ENCODE measurements at places on chromosomes 6 and 20.
A peak's percentile ranks its signal among the peaks of the same experiment; 100 is the strongest.

DNA sequence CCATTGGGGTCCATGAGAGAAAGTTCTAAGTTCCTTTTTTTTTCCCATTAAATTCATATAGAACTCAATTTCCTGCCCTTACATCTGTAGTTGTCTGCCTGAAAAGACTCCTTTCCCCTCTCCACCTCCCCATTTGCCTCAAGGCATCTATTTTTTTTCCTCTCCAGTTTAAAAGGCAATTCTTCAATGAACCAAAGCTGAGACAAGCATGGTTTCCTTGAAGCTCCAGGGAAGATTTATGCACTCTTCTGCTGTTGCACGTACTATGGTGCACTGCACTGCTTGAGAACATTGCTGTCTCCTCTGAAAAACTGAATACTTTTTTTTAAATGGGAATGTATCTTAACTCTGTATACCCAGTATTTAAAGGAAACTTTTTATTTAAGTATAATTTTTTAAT is 465.2 kb downstream of the CD83 start:
- no peak for DNase-seq

- DNase-seq = no peak
Observed at GRCh38 chr6:17910189-17910588, 77.2 kb downstream of the KIF13A start.

DNA sequence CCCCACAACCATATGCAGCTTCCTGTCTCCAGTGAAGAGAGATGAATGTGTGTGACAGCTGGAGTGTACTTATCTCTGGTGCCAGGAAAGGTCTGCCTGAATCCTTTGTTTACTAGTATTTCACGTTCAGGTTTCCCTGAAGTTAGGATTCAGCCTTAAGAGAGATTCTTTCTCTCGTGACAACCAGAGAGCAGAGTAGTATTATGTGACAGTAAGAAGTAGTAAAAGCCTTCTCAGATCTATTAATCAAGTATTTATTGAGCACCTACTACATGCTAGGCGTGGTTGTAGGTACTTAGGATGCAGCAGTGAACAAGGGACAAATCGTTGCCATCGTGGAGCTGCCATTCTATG is 949 bp downstream of the KIFC1 start:
- DNase-seq = no peak

DNA sequence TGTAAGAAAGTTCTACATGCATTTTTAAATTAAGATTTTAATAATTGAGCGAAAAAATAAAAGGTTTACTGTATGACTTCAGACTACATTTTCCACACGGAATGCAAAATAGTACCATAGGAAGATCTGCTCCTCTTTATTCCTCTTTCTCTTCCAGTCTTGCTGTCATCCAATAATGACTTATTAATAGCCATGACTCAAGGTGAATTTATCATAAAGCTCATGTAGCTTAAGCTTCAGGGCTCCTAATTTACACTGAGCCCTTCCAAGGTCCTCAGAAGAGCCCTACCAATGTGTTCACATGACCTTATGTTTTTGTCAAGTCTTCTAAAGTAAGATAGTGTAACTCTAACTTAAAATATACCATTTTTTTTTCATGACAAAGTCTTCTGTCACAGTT is 510.1 kb downstream of the PHF3 start:
- DNase-seq = no peak

DNA sequence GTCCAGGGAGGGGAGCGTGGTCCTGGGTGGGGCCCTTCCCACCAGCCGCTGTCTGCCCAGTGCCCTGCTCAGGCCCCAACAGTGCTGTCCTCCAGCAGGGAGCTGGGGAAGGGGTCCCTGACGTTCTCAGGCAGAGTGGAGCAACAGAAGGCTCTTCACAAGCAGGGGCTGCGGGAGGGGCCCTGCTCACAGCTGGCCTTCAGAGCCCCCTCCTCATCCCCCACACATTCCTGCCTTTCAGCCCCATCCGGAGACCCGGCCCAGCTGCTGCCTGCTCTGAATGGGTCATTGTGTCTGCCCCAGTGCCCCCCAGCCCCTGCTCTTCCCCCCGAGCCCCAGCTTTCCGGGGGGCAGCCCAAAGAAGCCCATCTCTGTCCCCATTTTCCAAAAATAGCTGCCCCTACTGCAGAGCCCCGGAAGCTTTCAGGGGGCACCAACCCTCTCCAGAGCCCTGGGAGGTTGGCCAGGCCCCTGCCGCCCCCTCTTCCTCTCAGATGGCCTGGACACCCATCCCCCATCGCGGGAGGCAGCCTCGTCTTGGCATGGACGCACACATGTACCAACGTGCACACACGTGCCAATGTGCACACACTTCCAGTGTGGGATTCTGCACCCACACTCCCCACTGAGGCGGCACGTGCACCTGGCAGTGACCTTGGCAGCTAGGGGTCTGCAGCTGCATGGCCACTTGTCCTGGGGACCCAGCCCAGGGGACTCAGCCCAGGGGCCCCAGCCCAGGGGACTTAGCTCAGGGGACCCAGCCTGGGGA is 3.7 kb downstream of the COL20A1 start:
- no peak for DNase-seq

GRCh38 chr20:50085481-50086365 is 27.2 kb downstream of the UBE2V1 start:
- DNase-seq = no peak

DNA sequence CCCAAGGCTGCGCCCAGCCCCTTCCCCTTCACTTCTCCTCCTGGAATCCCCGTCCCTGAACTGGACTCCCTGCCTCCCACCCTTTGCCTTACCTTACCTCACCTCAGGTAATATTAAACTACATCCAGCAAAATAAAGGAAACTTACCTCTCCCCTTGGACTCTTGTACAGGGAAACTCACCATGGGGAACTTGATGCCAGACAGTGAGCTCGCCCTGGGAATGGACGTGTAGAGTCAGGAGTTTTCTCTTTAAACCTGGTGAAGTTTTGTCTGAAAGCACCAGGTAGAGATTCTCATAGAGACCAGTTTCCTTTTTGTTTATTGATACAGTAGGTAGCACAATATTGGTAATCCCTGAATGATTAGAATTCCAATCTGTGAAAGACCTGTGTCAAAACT is 544 bp upstream of the HLA-C start:
- no peak for DNase-seq

GRCh38 chr6:25278261-25278913 is 787 bp upstream of the CARMIL1 start:
- no peak for DNase-seq

DNA sequence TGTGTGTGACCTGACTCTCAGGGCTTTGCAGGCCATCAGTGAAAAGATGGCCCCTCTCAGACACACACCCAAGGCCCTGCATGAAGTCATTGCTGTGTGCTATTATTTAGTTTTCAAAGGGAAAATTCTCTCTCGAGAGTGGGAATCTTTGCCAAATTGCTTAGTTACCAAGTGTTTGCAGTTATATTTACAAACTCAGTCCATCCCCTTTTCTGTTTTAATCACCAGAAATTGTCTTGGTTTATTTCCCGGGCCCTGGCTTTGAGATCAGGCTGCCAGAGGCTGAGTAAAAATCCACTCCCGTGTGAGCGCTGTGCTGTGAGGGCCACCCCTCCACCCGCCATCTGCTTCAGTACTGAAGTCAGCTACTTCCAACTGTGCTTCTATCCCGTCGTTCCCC is 163.1 kb downstream of the SOD2 start:
- DNase-seq = no peak

DNA sequence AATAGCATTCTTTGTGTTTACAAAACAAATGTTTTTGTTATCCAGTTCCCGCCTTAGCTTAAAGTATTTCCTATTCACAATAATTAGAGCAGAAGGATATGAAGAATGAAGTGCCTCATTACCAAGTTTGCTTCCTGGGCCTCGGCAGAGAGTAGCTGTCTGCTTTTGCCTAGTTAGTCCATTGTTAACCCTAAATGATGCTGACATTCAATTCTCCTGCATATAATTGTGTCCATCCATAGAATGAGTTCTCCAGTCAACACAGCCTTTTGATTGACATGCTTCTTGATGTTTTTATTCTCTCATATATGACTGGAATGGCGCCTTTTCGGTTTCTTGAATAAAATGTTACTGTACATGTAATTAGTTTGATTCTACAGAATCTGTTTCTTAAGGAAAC is 100.9 kb downstream of the MYB start:
- DNase-seq = no peak

DNA sequence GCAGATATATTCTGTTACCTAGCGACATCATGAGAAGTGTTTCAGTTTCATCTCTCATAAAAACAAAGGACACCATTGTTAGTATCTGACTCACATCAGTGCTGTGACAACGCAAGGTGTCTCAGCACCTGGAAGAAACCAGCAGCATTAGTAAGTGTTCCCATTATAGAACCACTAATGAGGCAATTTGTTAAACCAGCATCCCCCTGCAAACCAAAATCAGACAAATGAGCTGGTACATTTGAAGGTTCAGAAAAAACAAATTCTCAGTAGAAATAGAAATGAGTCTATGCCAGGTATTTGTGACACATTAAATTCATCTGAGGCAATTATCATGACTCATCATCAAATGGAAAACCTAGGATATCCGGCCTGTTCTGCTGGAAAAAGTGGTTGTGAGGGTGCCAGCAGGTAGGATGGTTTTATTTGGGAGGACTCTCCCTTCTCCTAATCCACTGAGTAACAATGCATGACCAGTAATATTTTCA is 151.7 kb downstream of the TMEM200A start:
- DNase-seq = peak; percentile 23

DNA sequence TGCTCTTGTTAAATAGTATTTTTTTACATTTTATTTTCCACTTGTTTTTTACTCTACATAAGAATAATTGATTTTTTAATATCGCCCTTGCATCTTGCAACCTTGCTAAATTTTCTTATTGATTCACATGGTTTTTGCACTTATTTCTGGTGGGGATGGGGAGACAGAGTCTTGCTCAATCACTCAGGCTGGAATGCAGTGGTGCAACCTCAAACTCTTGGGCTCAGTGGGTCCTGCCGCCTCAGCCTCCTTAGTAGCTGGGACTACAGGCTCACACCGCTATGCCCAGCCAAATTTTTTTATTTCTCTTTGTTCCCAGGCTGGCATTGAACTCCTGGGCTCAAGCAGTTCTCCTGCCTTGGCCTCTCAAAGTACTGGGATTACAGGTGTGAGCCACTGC is 30.3 kb downstream of the LIN28B start:
- DNase-seq = no peak

- DNase-seq = no peak
Observed at GRCh38 chr20:50341880-50342637, 151.4 kb downstream of the CEBPB start.
